Endothelial cell of umbilical vein (primary cell): ENCODE measurements at places on chromosomes 13 and 19. TPM values are rescaled to one million over a fixed set of nuclear protein-coding genes. Genes with fewer than 3 reads are reported as not detected.

Gene TMEM221
- polyA plus RNA-seq, result 0.06 and 0.08 TPM in 2 replicates

Gene ZNF8
- polyA plus RNA-seq, result 3.7 and 4.0 TPM in 2 replicates

Gene UNC13A
- polyA plus RNA-seq, result 0.04 and 0.06 TPM in 2 replicates

Gene SIGLEC14
- polyA plus RNA-seq, result 0.10 and 0.14 TPM in 2 replicates

Gene NCAN
- not detected in 2 replicates for polyA plus RNA-seq

Gene CACNG7
- polyA plus RNA-seq, result 0.92 and 1.1 TPM in 2 replicates

Gene TYROBP
- polyA plus RNA-seq, result not detected in 2 replicates

Gene ZSCAN1
- 0.10 TPM in 1 of 2 replicates, not detected in the other for polyA plus RNA-seq

Gene IZUMO4
- polyA plus RNA-seq, result 2.0 and 3.2 TPM in 2 replicates

Gene ZNF20
- polyA plus RNA-seq, result 0.35 and 0.46 TPM in 2 replicates

Gene SIGLEC8
- not detected in 2 replicates for polyA plus RNA-seq

Gene LIG1
- 64.0 and 68.2 TPM in 2 replicates for polyA plus RNA-seq

Gene ZNF813
- polyA plus RNA-seq, result 0.37 and 0.47 TPM in 2 replicates

Gene MEIOSIN
- polyA plus RNA-seq, result not detected in 2 replicates

Gene RNF17
- 0.14 and 0.30 TPM in 2 replicates for polyA plus RNA-seq

Gene ZSCAN4
- polyA plus RNA-seq, result not detected in 2 replicates

Gene MYO16
- 0.02 and 0.03 TPM in 2 replicates for polyA plus RNA-seq

Gene ZNF667
- polyA plus RNA-seq, result 0.29 and 0.35 TPM in 2 replicates

Gene SWSAP1
- polyA plus RNA-seq, result 4.4 and 4.8 TPM in 2 replicates

Gene PGLYRP1
- polyA plus RNA-seq, result not detected in 2 replicates

Gene KIR3DL1
- polyA plus RNA-seq, result not detected in 2 replicates

Gene FGF9
- polyA plus RNA-seq, result not detected in 2 replicates

Gene CADM4
- polyA plus RNA-seq, result 5.0 and 7.7 TPM in 2 replicates

Gene SMIM44
- polyA plus RNA-seq, result not detected in 2 replicates

Gene GSX1
- not detected in 2 replicates for polyA plus RNA-seq

Gene WDR87
- under 0.01 TPM in 1 of 2 replicates, not detected in the other for polyA plus RNA-seq

Gene ZNF345
- 2.2 and 2.7 TPM in 2 replicates for polyA plus RNA-seq

Gene PNKP
- polyA plus RNA-seq, result 39.4 and 48.4 TPM in 2 replicates

Gene AMER2
- not detected in 2 replicates for polyA plus RNA-seq

Gene CEACAM16
- polyA plus RNA-seq, result not detected in 2 replicates

Gene NLRP9
- polyA plus RNA-seq, result not detected in 2 replicates

Gene GJB2
- polyA plus RNA-seq, result not detected in 2 replicates

Gene CYP2A7
- not detected in 2 replicates for polyA plus RNA-seq

Gene ANKLE1
- 1.9 and 2.8 TPM in 2 replicates for polyA plus RNA-seq

Gene FGF14
- not detected in 2 replicates for polyA plus RNA-seq

Gene GMIP
- polyA plus RNA-seq, result 7.8 and 7.9 TPM in 2 replicates

Gene ADGRE2
- polyA plus RNA-seq, result not detected in 2 replicates

Gene FXYD7
- 0.40 TPM in 1 of 2 replicates, not detected in the other for polyA plus RNA-seq

Gene ODAD3
- polyA plus RNA-seq, result 0.05 and 0.14 TPM in 2 replicates

Gene RFPL4A
- polyA plus RNA-seq, result not detected in 2 replicates

Gene CYP4F12
- polyA plus RNA-seq, result not detected in 2 replicates

Gene USF2
- polyA plus RNA-seq, result 75.0 and 80.5 TPM in 2 replicates
